ENCODE measurements at places on chromosomes 6 and 20. TPM values are rescaled to one million over a fixed set of nuclear protein-coding genes. Genes with fewer than 3 reads are reported as not detected.

PDE7B gene
- total RNA-seq = 0.24 TPM

TMEM14B gene
- 67.6 TPM for total RNA-seq

MCM3 gene
- 24.8 TPM for total RNA-seq

WFDC10A gene
- total RNA-seq = not detected

SLC22A1 gene
- not detected for total RNA-seq

ADTRP gene
- total RNA-seq = 12.8 TPM

PHACTR3 gene
- total RNA-seq = 3.4 TPM

DNMT3B gene
- 1.9 TPM for total RNA-seq

BPIFB2 gene
- total RNA-seq = not detected

VGLL2 gene
- total RNA-seq = not detected

ZBP1 gene
- not detected for total RNA-seq

IL20RA gene
- total RNA-seq = 17.1 TPM

SPATA25 gene
- total RNA-seq = 0.72 TPM

SNPH gene
- 3.4 TPM for total RNA-seq

WFDC12 gene
- 0.96 TPM for total RNA-seq

CST9L gene
- not detected for total RNA-seq

VAPB gene
- 14.0 TPM for total RNA-seq

TMEM244 gene
- total RNA-seq = not detected

TCF21 gene
- total RNA-seq = not detected

PAK5 gene
- total RNA-seq = not detected

LY6G6C gene
- not detected for total RNA-seq

IRF4 gene
- under 0.01 TPM for total RNA-seq

MRPS18A gene
- 65.5 TPM for total RNA-seq

SSTR4 gene
- not detected for total RNA-seq

STXBP5 gene
- total RNA-seq = 19.3 TPM

DEFB124 gene
- not detected for total RNA-seq

TSHZ2 gene
- total RNA-seq = 2.2 TPM

NPBWR2 gene
- not detected for total RNA-seq

EEF1A2 gene
- total RNA-seq = 0.96 TPM

PRR18 gene
- total RNA-seq = not detected

TGM2 gene
- 67.5 TPM for total RNA-seq

RIMS4 gene
- under 0.01 TPM for total RNA-seq

WFDC5 gene
- 2.4 TPM for total RNA-seq

All from tracheal epithelial cell (primary cell).